ENCODE measurements at places on chromosomes 12 and 14.

DNA sequence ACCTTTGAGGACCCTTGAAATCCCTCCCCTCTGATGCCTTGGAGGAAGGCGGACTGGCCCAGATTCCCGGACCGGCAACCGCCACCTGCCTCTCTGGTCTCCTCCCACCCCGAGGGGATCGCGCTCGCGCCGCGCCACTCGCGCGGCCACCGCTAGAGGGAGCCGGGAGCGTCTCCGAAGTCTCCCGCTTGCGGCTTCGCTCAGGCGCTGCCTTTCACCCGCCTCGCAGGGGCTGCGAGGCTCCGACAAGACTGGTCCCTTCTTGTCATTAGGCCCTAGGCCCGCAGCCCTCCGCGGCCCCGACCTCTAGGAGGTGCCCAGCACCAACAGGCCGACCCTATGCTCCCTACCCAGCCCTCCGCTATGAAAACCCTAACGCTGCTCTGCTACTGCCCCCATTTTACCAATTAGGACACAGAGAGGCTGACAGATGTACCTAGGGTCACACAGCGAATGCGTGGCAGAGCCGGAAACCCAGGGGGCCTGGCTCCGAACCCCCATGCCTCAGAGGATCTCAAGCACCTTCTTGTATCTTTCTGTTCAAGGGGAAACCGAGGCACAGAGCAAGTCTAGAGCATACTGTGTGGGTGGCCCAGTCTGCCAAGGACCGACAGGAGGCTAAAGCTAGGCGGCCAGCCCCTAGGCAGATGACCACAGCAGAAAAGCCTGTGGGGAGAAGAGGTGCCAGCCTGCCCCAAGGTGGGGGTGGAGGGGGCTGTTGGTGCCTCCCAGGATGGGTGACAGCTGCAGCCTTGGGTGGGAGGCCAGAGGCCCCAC lies 21.4 kb upstream of the VSX2 start:
- peak; percentile 63 for DNase-seq

- no peak for DNase-seq
Observed at GRCh38 chr12:79452906-79453305, 237.9 kb downstream of the PAWR start.

DNA sequence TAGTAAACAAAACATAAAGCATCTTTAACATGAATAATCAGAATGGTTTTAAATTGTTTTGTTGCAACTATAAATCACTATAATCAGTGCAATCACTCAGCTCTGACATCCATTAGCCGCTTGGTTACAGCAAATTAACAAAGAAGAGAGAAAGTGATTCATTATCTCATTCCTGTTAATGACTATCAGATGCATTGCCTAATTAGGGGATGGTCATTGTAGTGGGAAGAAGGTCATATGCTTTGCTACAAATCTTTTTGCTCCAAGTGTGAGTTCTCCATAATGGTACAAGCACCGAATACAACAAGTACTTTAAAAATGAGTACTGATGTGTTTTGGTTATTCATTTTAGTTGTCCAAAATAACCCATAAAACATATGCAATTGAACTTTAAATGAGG lies 272.0 kb downstream of the AKAP6 start:
- DNase-seq: no peak

GRCh38 chr12:94640134-94640928 lies 10.0 kb downstream of the TMCC3 start:
- DNase-seq: peak; percentile 31

GRCh38 chr12:40825156-40825555 lies 132.9 kb downstream of the CNTN1 start:
- DNase-seq: no peak

DNA sequence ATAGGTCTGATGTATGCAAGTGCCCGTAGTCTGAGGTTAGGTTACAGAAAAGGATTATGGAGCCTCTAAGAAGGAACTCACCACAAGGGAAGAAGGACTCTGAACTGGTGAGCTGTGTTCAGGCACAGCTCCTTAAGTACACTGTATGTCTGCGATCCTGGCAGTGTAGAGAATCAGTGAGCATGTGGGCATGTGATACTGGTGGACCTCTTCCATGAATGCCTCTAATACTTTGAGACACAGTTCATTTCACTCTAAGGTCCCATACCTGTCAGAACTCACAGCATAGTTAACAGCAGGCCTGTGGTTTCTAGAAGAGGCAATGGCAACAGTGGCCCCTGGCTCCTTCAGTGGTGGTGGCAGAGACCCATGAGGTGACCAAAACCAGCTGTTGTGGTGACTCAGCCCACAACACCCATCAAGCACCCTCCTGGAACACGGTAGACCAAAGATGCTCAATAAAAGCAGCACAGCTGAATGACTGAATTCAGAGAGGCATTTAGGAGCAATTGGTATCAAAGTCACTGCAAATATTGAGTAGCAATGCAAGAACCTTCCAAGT lies 6.9 kb upstream of the OR6J1 start:
- DNase-seq: no peak

DNA sequence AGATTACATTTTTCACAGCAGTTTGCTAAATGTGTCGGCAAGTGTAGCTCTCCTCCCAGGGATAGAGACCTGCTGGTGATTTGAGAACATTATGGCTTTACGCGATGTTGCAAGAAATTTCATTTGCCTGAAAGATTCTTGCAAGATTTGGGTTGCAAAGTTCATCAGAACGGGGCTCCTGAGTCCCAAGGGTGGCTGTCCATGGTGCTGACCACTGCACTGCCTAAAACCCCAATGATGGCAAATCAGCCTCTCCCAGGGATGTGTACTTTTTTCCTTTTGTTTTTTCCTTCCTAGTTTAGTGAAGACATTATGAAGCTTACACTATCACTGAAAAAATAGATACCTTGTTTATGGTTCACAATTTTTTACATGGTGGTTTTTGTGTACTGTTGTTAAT lies 85.4 kb downstream of the WSCD2 start:
- DNase-seq: no peak
